Spinal cord (tissue), 10 donors: ENCODE measurements at places on chromosomes 13 and 19. TPM values are rescaled to one million over a fixed set of nuclear protein-coding genes. Genes with fewer than 3 reads are reported as not detected.

GRCh38 chr13:47250146-47250545, 353.3 kb upstream of the HTR2A start:
- DNase-seq: no peak

LRRC4B gene
- total RNA-seq: 55.2 TPM

GRCh38 chr19:54616821-54617560, 13.3 kb upstream of the LILRB1 start:
- DNase-seq: no peak

CRB3 gene
- total RNA-seq: 0.44 TPM

MIDN gene
- total RNA-seq: 13.9 TPM

DNA sequence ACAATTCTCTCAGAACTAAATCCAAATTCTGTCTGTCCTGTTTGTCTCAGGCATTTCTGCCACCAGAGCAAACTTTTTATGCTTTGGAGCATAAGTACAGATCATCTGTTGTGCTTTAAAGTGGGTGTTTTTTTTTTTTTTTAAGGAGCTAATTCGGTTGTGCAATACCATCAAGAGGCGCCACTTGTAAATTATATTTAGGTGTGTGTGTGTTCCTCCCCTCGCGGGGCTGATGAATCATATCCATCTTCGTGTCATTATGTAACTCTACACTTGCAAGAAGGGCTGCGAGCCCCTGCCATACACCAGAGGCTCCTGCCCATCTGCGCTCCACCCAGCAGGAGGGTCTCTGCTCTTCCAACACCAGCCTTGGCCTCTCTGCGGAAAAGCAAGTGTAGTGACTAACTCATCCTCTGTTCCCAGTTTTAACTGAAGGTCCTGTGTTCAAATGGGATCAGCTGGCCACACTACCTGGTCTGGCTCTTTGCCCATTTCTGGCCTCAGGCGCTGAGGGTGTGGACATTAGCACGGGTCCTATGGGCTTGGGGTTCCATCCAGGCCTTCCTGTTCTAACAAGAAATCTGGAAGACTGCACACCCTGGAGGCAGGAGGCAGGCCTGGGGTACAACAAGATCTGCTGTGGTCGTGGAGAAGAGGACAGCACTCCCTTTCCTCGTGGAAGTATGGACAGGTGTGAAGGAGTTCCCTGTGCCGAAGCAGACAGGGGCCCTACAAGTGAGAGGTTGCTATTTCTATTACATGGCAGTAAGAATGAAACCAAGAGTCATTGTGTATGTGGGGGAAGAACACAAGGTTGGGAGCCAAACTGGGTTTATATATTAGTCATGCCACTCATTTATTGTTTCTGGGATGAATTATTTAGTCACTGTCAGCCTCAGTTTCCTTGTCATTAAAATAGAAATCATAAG, 96.1 kb upstream of the MBNL2 start:
- DNase-seq: no peak

DNA sequence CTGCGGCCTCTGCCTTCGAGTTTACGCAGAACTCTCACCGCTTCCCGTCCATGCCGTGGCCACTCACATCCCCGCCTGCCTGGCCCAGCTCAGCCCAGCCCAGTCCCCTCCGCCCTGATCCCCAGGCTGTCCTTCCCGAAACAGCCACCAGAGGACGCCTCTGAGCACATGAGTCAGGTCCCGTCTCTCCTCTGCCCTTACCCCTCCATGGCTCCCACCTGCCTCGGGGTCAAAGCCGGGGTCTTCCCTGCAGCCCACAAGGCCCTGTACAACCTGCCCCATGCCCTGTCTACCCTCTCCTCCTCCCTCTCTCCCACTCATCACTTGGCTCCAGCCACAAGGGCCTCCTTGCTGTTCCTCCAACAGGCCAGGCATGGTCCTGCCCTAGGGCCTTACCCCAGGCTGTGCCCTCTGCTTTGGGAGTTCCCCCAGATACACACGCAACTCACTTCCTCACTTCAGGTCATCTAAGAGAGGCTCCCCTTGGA, 8.1 kb upstream of the SEMA6B start:
- no peak for DNase-seq

DNA sequence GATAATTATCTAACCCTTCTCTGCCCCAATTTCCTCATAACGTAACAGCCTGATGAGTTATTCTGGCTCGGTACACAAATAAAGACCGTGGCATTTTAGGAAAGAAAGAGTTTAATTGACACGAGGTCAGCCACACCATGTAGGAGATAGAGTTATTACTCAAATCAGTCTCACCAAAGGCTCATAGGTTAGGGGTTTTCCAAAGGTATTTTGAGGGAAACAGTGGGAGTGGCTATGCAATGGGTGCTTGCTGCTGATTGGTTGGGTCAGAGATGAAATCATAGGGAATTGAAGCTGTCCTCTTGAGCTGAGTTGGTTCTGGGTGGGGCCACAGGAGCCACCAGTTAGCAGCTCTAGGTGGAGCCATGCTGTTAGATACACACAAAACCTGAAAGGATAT, 137.5 kb downstream of the FREM2 start:
- no peak for DNase-seq

KLK3 gene
- not detected for total RNA-seq

IGSF23 gene
- total RNA-seq: not detected

GRCh38 chr19:3073159-3073563, 10.9 kb upstream of the TLE5 start:
- DNase-seq: no peak

DNA sequence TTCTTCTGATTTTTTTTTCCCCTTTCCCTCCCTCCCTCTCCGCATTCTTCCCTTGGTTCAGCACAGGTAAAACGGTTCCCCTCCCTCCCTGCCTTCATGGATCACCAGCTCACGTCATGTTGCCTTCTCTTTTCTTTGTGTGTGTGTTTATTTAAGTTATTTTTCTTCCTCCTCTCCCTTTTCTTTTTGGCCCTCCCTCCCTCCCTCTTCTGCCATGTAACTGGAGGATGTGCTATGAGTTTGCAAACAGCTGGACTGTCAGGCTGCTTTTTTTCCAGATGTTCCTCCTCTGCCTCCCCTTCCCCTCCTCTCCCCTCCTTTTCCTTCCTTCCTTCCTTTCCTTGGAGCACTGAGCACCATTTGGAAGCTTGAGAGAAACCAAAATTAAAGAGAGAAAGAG, 2.0 kb downstream of the LENG9 start:
- no peak for DNase-seq

DNA sequence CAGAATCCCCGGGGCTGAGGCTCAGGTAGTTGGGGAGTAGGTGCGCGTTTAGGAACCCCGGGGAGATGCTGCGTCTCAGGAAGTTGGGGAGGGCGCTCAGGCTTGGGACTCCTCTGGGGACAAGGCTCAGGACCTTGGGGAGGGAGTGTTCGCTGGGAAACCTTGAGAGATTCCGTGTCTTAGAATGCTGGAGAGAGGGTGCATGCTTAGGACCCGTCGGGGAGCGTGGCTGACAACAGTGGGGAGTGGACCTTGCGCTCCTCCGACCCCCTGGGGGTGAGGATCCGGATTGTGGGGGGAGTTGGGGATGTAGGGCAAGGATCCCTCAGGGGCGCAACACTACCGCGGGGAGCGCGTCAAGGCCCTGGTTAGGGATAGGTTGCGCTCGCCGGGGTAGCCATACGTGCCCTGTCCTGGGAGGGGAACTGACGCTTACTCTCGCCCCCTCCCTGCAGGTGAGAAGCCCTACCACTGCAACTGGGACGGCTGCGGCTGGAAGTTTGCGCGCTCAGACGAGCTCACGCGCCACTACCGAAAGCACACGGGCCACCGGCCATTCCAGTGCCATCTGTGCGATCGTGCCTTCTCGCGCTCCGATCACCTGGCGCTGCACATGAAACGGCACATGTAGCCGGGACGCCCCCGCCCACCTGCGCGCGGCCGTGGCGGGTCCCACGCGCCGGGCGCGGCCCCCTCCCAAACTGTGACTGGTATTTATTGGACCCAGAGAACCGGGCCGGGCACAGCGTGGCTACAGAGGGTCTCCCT, 2.0 kb downstream of the KLF2 start:
- no peak for DNase-seq

ZNF850 gene
- total RNA-seq: 6.4 TPM

TPTE2 gene
- total RNA-seq: 0.28 TPM

GRCh38 chr19:18304208-18304457, 18.7 kb downstream of the LSM4 start:
- no peak for DNase-seq

DNA sequence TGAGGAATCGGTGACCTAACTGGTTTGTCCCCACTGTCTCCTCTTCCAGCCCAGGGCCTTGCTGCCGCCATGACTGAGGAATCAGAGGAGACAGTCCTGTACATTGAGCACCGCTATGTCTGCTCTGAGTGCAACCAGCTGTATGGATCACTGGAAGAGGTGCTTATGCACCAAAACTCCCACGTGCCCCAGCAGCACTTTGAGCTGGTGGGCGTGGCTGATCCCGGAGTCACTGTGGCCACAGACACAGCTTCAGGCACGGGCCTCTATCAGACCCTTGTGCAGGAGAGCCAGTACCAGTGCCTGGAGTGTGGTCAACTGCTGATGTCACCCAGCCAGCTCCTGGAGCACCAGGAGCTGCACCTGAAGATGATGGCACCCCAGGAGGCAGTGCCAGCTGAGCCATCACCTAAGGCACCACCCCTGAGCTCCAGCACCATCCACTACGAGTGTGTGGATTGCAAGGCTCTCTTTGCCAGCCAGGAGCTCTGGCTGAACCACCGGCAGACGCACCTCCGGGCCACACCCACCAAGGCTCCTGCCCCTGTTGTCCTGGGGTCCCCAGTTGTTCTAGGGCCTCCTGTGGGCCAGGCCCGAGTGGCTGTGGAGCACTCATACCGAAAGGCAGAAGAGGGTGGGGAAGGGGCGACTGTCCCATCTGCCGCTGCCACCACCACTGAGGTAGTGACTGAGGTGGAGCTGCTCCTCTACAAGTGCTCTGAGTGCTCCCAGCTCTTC, 2.7 kb downstream of the ZNF574 start:
- DNase-seq: no peak

DNA sequence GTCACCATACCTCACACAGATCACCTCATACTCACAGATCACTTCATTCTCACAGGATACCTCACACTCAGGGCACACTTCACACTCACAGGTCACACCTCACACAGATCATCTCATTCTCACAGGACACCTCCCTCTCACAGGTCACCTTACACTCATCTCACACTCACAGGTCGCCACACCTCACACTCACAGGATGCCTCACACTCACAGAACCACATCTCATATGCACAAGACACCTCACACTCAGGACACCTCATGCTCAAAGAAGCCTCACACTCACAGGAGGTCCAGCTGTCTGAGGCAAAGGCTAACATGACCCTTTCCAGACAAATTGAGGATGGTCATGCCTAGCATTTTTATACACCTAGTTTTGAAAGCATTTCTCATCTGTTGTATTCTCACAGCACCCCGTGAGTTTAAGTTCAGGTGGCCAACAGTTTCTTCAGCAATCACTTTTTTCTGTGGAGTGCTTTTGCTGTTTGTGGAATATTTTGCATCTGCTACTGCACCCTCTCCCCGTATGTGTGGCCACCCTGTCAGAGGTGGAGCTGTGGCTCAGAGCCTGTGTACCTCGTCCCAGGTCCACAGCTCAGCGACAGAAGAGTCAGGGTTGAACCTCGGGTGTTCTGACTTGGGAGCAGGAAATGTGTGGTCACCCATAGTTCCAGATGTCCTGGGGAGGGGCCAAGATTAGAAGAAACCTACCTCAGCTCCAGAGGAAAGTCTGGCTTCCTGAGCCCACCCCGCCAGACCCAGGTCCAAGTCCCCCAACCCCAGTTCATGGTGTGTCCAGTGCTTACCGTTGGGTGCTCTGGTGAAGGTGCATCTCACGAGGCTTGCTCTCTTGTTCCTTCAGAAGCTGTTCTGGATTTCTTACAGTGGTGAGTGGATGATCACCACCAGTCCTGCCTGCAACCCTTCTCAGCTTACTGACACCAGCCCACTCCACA, 7.6 kb downstream of the F7 start:
- no peak for DNase-seq

GRCh38 chr19:42420055-42420544, 7.1 kb downstream of the LIPE start:
- no peak for DNase-seq

DNA sequence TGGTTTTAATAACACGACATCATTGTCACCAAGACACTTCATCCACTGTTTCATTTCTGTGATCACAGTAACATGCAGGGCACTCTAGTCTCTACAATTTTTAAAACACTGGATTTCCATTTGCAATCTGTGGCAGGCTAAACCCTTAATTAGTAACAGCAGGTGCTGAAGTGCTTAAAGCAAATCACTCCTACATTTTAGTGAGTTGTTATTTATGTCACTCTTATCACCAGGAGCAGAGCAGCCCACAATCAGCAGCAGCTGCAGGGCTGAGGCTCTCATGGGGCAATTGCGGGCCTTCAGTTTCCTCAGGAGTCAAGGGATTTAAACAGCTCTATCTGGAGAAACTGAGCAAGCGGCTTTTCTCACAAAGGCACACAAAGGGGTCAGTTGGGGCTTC, 1.6 kb downstream of the SOHLH2 start:
- DNase-seq: peak; percentile 77

ADM5 gene
- total RNA-seq: 0.69 TPM

- DNase-seq: no peak
Observed at GRCh38 chr13:33362986-33363727, 77.6 kb upstream of the STARD13 start.

TBXA2R gene
- total RNA-seq: 0.94 TPM

GRCh38 chr13:19587635-19588300, 26.4 kb upstream of the TPTE2 start:
- DNase-seq: no peak

DNA sequence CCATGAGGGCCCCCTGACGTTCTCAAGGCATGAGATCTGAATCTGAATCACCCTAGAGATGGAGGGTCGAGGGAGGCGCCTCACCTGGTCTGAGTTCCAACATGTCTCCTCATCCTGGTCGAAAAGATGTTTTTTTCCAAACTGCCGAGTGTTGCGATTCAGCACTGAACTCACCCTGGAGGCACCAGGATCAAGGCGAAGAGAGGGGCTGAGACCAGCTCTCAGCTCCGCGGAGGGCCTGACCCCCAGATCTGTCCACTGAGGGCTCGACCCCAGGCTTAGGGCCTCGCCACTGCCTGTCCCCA, 555 bp downstream of the NR2C2AP start:
- no peak for DNase-seq

GRCh38 chr13:27793507-27794367, 1.5 kb downstream of the GSX1 start:
- DNase-seq: peak; percentile 56

TMEM147 gene
- total RNA-seq: 58.2 TPM

GRCh38 chr19:9148697-9149096, 8.5 kb downstream of the ZNF317 start:
- DNase-seq: no peak

GRCh38 chr13:98301721-98302120, 124.7 kb upstream of the RNF113B start:
- DNase-seq: no peak
